ENCODE measurements at places on chromosomes 3 and 15.

DNA sequence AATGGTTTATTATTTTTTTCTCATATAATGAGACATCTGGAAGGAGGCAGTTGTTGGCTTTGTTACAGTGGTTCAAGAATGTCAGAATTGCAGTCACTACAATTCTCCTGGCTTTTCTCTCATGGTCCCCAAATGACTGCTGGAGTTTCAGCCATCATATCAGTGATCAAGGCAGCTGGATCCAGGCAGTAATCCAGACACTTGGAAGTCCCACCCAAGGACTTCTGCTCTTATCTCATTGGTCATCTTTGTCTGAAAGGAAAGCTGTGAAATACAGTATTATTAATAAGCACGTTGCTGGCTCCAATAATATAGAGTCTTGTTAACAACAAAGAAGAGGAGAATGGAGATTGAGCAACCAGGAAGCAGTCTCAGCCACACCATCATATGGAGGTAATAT is 22.9 kb upstream of the MED12L start:
- DNase-seq: no peak

DNA sequence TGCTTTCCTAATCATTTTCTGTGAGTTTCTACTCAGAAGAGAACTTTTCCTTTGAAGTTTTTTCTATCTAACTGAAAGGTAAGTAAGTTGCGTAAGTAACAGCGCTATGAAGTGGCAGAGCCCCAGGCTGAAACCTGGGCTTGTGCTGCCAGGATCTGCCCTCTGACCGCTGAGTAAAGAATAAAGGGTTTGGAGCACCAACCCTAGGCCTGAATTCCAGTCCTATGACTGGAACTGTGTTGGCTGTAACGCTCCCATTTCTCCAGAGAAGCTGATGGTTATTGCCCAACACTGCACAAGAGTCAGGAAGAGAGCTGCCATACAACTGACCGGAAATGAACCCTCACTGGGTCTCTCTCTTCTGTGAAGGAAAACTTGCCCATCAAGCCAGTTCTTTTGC is 87.0 kb downstream of the FOXB1 start:
- no peak for DNase-seq

DNA sequence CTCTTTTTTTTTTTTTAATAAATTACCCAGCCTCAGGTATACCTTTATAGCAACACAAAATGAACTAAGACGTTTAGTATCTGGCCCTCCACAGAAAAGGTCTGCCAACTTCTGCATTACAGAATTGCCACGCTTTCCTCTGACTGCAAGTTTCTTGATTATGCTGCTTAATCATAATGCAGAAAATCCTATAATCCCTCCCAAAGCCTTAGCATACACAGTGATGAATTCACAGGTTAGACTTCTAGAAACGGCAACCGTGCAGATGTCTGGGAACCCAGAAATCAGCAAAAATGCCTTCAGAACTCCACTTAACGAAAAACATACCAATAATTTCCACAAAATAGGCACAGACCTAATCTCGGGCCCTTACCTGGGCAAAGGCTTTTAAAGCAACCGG is 144.7 kb upstream of the FRMD4B start:
- no peak for DNase-seq

GRCh38 chr15:62909257-62909656 is 133.3 kb upstream of the TPM1 start:
- no peak for DNase-seq

DNA sequence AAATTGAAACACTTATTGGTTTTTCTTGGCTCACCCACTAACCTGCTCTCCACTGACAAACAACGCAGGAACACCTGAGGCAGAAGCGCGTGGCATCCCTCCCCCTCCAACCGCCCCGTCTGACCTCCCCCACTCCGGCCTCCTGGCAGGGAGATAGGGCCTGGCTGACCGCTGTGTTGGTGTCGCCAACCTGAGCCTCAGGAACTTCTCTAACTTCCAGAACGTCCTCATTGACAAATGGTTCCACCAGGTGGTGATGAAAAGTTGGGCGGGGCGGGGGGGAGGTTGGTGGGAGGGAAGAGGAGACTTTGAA is 22.8 kb downstream of the IL17RD start:
- DNase-seq: no peak

DNA sequence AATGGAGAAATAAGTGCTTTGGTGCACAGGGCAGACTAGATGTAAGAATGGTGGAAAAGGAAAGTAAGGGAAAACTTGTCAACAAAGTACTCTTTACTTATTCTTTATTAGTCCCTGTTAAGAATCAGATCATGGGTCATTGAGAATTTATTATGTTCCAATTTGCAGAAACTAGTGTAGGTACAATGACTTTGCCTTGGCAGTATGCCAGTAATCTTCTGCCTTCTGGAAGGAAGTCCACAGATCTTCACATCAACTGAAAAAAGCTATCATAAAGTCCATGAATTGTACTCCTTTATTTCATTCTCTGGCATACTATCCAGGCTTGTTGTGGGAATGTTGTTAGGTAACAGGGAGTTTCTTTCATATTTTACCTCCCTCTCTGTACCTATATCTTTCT is 88.2 kb upstream of the FLNB start:
- no peak for DNase-seq

GRCh38 chr3:134929976-134930375 is 134.9 kb downstream of the EPHB1 start:
- DNase-seq: no peak

- DNase-seq: no peak
These were observed 7.8 kb downstream of the ATP6V1A start for GRCh38 chr3:113754494-113755159.

DNA sequence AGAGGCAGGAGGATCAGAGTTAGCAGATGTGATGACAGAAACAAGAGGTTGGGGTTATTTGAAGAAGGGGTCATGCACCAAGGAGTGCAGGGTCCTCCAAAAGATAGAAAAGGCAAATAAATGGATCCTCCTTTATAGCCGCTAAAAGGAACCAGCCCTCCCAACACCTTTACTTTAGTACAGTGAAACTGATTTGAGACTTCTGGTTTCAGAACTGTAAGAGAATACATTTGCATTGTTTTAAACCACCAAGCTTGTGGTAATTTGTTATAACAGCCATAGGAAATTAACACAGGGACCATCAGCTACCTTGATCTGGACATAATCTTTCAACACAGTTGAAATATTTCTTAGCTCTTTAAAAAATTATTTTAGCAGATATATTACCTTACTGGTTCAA is 166.6 kb downstream of the TIGIT start:
- no peak for DNase-seq

DNA sequence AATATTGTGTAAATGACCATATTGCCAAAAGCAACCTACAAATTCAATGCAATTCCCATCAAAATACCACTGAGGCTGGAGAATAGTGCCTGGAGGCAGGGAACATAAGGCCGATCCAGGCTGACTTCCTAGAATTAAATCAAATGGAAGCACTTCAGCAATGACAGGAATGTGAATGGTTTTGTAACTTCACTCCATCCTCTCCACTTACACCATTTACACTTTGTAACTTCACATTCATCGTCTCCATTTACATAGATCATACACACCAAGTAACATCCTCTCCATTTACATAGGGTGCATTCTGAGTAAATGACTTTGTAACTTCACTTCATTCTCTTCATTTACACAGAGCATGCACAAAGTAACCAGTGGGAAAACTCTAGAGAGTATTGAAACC is 11.6 kb downstream of the STRIT1 start:
- no peak for DNase-seq

GRCh38 chr15:57134851-57135250 is 216.4 kb downstream of the TCF12 start:
- no peak for DNase-seq

GRCh38 chr3:59065240-59065639 is 15.4 kb upstream of the CFAP20DC start:
- DNase-seq: no peak

- DNase-seq: no peak
These were observed 887.3 kb downstream of the NTRK3 start for GRCh38 chr15:87369269-87369668.

DNA sequence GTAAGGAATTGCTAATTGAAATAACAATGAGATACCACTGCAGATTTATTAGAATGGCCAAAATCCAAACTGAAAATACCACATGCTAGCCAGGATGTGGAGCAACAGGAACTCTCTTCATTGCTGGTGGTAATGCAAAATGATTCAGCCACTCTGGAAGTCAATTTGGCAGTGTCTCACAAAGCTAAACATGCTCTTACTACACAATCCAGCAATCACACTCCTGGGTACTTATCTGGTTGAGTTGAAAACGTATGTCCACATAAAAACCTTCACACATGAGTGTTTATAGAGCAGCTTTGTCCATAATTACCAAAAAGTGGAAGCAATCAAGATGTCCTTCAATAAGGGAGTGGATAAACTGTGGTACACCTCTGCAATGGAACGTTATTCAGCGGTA is 113.3 kb downstream of the SMAD6 start:
- DNase-seq: no peak

DNA sequence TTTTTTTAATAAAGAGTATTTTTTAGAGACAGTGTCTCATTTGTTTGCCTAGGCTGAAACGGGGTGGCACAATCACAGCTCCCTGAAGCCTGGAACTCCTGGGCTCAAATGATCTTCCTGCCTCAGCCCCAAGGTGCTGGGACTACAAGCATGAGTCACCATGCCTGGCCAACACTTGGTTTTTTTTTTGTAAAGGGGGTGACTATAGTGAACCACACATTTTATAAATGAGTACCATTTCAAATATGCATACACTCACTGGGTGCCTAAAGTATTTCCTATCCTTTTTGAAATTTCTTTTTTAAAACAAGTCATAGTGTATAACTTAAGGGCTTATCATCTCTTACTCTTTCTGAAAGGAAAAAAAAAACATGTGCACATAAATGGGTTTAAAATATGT is 325.2 kb upstream of the MEIS2 start:
- no peak for DNase-seq

DNA sequence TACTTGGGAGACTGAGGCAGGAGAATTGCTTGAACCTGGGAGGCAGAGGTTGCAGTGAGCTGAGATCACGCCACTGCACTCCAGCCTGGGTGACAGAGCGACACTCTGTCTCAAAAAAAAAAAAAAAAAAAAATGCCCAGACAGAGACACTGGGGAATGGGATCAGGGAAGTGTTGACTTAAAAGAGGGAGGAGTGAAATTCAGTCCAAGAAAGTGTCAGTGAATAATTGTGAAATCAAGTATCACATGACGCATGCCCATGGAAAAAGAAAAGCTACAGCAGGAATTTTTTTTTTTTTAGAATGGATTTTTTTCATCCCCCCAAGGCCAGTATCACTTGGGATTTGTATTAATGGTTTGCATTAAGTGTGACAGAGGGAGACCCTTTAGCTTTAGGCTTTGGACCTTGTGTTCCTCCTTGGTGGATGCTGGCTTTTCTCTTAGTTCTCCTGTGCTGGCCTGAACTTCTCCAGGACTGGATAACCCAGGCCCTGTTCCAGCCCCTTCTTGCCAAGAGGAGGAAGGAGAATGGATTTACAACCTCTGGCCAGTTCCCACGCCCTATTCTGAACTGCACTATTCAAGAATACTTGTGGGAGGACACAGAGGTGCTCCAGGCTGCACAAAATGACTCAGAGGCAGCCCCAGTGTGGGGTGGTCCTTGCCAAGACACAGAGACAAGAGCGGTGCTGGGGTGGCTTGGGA is 36.7 kb upstream of the ZNF774 start:
- no peak for DNase-seq

- DNase-seq: no peak
These were observed 23.3 kb upstream of the PSMD6 start for GRCh38 chr3:64046592-64046991.

GRCh38 chr15:60859996-60860494 is 369.1 kb downstream of the RORA start:
- no peak for DNase-seq

DNA sequence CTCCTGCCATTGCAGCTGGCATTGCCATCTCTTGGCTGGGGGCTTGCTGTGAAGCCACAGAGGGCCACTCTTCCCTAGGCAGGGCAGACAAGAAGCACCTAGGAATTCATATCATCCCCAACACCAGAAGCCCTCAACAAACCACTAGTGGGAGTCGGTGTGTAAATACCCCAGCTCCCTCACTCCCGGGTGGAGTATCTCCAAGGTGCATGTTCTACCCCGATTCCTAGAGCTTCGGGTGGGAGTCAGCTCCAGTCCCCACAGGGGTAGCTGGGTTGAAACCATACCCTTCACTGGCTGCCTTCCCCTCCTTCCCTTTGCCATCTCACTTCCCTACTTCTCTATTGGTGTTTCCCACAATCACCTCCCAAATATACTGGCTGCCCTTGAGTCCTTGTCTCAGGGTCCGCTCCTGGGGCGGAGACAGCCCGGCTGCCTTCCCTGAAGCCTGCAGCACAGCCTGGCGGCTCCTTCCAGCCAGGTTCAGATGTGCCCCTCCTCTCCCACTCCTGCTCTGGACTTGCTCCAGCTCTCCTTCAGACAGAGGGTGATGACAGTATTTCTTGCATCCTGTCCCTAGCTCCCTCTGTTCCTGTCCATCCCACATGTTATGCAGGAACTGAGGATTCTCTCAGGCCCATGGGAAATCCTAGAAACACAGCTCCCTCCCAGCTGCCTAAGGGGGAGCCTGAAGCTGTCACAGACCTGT is 33.3 kb downstream of the FAM3D start:
- no peak for DNase-seq

DNA sequence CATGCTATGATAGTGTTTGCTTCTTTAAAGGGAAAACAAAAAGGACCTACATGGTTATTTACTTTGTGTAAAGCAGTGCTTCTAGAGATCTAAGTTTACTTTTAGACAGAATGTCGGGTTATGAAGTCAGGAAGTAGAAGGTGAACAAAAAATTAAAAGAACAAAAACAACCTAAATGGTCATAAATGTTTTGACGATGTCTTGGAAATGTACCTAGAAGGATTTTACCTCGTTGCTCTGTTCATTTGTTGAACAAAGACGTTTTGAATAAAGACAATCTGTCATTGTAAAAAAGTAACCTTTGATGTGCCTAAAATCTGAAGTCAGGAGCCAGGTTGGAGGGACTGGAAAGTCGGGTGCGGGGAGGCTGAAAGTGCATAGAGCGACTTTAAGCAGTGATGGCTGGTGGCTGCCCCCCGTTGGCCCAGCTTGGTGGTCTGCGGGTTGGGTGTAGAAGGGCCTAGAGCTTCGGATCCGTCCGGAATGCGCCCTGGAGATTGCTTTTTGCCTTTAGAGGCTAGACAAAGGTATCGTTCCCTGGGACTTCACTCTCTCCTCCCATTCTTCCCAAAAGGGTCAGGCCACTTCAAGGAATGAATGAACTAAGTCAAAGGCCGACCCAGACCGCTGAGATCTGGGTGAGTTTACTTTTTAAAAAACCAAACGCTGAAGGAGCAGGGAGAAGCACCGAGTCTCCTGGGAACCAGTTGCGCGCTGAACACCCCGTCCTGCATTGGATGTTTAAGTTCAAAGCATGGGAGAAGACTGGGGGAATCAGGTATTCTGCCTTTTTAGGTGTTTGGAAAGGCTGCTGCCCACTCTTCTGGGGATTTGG is 2.1 kb downstream of the SOX14 start:
- peak; percentile 14 for DNase-seq

GRCh38 chr15:83430441-83430840 is 16.7 kb upstream of the SH3GL3 start:
- DNase-seq: no peak

- DNase-seq: no peak
These were observed 43.2 kb upstream of the PTPN23 start for GRCh38 chr3:47337656-47338055.
